GM18507 (cell line): ENCODE measurements at places on chromosomes 6 and 20.

DNA sequence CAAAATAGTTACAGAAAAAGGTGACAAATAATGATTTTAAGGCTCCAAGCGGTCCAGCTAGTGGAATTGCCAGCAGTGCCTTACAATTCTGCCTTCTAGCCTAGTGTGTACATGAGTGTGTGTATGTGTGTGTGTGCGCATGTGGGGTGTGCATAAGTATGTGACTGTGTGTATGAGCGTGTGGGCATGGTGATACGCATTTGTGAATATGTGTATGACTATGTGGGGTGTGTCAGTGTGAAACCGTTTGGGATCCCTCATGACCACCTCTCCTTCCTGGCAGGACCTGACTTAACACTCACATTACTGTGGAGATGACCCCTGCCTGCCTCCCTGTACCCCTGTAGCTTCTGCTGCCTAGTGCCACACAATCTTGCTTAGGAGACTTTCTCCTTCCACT lies 40.4 kb upstream of the RNF182 start:
- DNase-seq: no peak

- no peak for DNase-seq
These were observed 9.5 kb downstream of the MYL9 start for GRCh38 chr20:36550790-36551299.

GRCh38 chr20:57884956-57885355 lies 175.1 kb upstream of the PMEPA1 start:
- DNase-seq: no peak

DNA sequence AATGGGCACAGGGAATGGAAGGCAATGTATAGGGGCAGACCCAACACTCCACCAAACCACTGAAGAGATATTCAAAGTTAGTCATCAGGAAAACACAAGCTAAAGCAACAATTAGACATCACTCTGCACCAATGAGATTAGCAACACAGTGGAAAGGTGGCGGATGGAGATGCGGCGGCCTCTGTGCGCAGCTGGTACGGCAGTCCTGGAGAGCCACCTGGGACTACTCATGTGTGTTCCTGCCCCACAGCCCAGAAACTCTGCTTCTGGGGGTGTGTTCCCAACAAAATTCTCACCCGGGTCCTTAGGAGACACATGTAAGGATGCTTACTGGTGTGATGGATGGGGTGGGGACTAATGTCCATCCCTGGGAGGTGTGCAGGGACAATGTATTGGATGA lies 82.4 kb downstream of the DHX35 start:
- no peak for DNase-seq

- no peak for DNase-seq
These were observed 82.7 kb upstream of the FABP7 start for GRCh38 chr6:122696853-122697252.

DNA sequence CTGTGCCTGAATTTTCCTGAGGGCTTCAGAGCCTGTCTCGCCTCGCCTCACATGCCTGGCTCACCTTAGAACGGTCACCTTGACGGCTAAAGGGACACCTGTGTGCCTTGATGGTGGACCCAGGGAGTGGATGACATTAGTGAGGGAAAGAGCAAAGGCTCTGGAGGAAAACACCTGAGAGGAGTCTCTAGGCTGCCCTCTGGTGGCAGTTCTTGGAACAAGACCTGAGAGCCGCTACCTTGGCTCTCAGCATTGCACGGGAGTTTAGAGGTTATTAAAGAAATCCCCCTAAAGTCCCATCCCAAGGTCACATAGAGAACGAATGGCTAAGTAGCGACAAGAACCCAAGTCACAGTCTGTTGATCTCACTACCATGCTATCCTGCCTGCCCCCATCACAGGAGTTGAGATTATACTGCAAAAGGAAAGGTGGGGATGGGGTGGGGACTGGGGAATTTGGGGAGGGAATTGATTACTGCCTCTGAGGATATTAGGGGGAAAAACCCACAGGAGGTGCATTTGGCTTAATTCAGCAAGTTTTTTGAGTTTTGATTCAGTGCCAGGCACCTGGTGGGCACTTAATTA lies 7.9 kb upstream of the CDSN start:
- peak; percentile 45 for DNase-seq

DNA sequence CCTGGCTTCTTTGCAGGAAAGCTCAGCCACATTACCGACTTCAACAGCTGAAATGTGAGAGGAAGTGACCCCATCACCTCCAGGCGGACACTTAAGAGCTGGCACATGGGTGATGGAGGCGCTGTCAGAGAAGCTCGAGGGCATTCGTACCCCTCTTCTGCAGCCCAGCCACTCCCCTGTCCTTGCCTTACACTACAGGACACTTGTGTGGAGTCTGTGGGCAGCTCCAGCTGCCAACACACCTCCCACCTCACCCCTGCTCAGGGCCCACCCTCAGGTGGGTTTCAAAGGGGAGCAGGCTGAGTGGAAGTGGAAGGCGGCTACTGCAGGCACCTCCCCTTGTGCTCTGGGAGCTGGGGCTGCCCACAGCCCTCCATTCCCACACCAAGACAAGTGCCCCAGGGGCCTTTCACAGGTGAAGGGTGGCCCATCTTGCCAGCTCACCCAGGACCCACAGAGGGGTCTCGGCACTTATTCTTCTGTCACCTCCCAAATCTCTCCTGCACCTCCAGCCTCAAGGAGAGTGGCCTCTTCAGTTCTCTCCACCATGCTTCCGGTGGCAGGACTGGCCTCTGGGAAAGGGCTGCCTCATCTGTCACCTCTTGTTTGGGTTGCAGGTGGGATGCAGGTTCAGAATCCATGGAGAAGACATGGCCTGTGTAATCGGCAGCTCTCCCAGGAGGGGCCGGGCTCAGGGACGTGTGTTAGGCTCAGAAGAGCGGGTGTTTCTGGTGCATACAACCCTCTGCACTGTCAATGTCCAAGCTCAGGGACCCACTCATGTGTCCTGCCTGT lies 49.8 kb downstream of the IRF4 start:
- DNase-seq: no peak

DNA sequence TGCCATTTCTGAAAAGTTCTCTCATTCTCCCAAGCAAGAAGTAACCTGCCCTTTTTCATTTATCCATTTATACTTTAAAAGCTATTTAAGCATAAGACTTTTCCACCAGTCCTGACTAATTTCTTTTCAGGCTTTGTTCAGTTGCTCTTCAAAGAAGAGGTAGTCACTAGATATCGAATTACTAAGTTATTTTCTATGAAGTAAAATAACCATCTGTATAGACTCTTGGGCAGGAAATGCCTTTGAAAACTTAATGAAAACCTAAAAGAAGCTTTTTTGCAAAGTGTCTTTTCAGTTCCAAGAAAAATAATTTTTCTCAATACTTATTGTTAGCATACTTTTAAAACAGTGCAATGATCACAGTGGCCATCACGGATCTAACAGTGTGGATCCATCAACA lies 31.3 kb upstream of the LAMP5 start:
- DNase-seq: no peak

GRCh38 chr20:6882561-6883291 lies 115.2 kb downstream of the BMP2 start:
- DNase-seq: no peak

GRCh38 chr6:80182308-80182707 lies 75.8 kb downstream of the BCKDHB start:
- no peak for DNase-seq

GRCh38 chr6:132568611-132569010 lies 1.5 kb upstream of the TAAR6 start:
- no peak for DNase-seq

DNA sequence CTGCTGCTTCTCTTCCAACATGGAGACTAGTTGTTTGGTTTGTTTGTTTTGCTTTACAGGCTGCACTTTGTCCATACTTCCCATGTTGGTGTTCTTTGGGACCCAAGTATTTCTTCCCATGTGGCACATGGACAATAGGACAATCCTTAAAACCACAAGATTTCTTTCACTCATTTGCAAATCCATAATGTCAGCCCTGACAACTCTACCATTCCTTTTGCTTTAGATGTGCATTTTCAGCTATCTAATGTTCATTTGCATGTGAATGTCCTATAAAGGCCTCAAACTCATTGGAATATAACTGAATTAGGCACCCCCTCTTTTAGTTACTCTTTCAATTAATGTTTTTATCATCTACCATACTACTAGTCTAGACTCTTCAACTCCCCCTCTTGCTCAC lies 16.7 kb downstream of the THEMIS start:
- no peak for DNase-seq

- no peak for DNase-seq
These were observed 305.7 kb downstream of the KIF16B start for GRCh38 chr20:16267526-16267925.

DNA sequence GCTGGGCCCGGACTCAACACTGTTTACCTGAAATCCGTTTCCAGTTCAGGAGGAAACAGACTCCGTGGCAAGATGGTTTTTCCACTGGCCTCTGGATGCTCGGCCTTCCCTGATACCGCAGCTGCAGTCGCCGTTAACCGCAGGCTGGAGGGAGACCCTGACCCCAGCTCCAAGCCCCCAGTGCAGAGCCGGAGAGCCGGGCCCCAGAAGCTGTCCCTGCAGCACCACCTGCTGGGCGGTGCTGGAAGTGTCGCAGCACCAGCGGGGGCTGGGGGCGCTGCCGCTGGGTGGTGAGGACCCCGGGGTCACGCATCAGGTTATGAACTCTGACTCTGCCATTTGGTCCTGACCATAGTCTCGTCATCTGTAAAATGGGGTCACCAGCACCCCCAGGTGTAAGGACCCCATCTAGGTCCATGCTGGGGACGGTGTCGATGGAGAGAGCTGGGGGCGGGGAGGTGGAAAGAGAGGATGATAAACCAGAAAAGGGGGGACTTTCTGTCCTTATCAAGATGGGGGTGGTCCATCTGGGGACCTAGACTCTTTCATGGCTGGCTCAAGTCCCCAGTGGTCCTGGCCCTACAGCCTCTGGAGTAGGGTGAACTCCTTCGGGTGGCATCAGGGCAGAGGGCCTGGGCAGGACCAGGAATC lies 20.8 kb upstream of the CHRNA4 start:
- peak; percentile 47 for DNase-seq

GRCh38 chr20:48026981-48027592 lies 241.8 kb upstream of the SULF2 start:
- DNase-seq: no peak

- DNase-seq: no peak
These were observed 81.3 kb upstream of the NAA20 start for GRCh38 chr20:19935842-19936241.

DNA sequence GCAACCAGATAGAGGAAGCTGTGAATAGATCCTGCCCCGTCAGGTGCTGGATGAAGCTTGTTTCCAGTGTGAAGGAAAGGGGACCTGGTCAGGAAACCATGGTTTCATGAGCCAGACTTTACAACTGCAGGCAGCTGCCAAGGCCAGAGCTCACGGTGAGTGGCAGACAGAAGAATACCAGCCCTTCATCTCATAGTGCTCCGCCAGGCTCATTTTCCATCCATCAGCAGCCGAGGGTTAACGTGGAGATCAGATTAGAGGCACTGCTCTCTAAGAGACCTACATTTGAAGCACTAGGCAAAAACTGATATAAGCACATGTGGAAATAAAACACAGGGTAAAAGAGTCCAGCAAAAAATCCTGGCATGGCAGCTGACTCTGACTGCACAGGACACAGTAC lies 172.4 kb downstream of the CD24 start:
- DNase-seq: no peak

- DNase-seq: no peak
These were observed 45.0 kb downstream of the IYD start for GRCh38 chr6:150413781-150414281.
